A549 treated with dexamethasone at 1 μM for 4 hours (cell line): ENCODE measurements at places on chromosomes 11 and 22. TPM values are rescaled to one million over a fixed set of nuclear protein-coding genes. Genes with fewer than 3 reads are reported as not detected.

The MS4A1 gene
- total RNA-seq, result not detected in 5 replicates

The OR52I2 gene
- not detected in 5 replicates for total RNA-seq

The TSPAN18 gene
- total RNA-seq, result 3.1 to 5.1 TPM (median 4.8 TPM) in 5 replicates

The ISX gene
- total RNA-seq, result not detected in 5 replicates

The FAT3 gene
- total RNA-seq, result 0.26 to 0.96 TPM (median 0.65 TPM) in 5 replicates

The MS4A8 gene
- total RNA-seq, result not detected in 5 replicates

The DKK3 gene
- total RNA-seq, result 15.2 to 23.6 TPM (median 19.3 TPM) in 5 replicates

The PARVG gene
- not detected in 5 replicates for total RNA-seq

The UBQLNL gene
- 0.05 TPM in 1 of 5 replicates, not detected in the others for total RNA-seq

The PIWIL4 gene
- total RNA-seq, result 0.12 to 0.31 TPM (median 0.14 TPM) in 5 replicates

The DBX1 gene
- not detected in 5 replicates for total RNA-seq

The APOA4 gene
- total RNA-seq, result not detected in 5 replicates

The NECTIN1 gene
- total RNA-seq, result 8.3 to 11.2 TPM (median 10.5 TPM) in 5 replicates

The RIC3 gene
- total RNA-seq, result 1.1 to 2.3 TPM (median 2.0 TPM) in 5 replicates

The ARHGAP20 gene
- 0.01 to 0.06 TPM (median 0.03 TPM) in 4 of 5 replicates, not detected in the other for total RNA-seq

The NLRP6 gene
- total RNA-seq, result not detected in 5 replicates

The TTLL1 gene
- total RNA-seq, result 2.4 to 3.2 TPM (median 3.0 TPM) in 5 replicates

The OR51F2 gene
- not detected in 5 replicates for total RNA-seq

The PDE3B gene
- 1.5 to 2.2 TPM (median 2.2 TPM) in 5 replicates for total RNA-seq

The SYT7 gene
- 1.0 to 1.7 TPM (median 1.5 TPM) in 5 replicates for total RNA-seq

The RASD2 gene
- total RNA-seq, result 0.61 to 0.92 TPM (median 0.80 TPM) in 5 replicates

The GPR83 gene
- 0.07 to 0.17 TPM (median 0.13 TPM) in 5 replicates for total RNA-seq

The TTC28 gene
- 1.6 to 3.3 TPM (median 3.0 TPM) in 5 replicates for total RNA-seq
